NCI-H510A (cell line): ENCODE measurements at places on chromosomes 3 and 15.

- no peak for DNase-seq
Measured at GRCh38 chr15:85030301-85030929, 48.8 kb downstream of the PDE8A start.

DNA sequence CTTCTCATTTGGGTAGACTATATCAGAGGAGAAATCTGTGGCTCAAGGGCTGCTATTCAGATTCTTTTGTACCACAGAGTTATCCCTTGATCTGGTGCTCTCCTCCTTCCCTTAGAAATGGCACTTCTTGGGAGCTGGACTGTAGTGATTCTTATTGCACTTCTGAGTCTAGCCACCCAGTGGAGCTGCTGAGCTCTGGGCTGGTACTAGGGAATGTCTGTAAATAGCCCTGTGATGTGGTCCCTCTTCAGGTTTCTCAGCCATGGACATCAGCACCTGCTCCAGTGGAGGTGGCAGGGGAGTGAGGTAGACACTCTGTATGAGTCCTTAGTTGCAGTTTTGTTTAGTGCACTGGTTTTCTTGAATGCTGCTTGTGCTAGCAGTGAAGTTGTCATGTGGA lies 1292.6 kb downstream of the SI start:
- no peak for DNase-seq

- DNase-seq: peak; percentile 90
Measured at GRCh38 chr15:52568601-52569585, at the start of gene ARPP19. Gene ARPP19, minus strand, starts transcription at chr15:52569030. Its CDS starts 138 bp downstream, at chr15:52568892.

DNA sequence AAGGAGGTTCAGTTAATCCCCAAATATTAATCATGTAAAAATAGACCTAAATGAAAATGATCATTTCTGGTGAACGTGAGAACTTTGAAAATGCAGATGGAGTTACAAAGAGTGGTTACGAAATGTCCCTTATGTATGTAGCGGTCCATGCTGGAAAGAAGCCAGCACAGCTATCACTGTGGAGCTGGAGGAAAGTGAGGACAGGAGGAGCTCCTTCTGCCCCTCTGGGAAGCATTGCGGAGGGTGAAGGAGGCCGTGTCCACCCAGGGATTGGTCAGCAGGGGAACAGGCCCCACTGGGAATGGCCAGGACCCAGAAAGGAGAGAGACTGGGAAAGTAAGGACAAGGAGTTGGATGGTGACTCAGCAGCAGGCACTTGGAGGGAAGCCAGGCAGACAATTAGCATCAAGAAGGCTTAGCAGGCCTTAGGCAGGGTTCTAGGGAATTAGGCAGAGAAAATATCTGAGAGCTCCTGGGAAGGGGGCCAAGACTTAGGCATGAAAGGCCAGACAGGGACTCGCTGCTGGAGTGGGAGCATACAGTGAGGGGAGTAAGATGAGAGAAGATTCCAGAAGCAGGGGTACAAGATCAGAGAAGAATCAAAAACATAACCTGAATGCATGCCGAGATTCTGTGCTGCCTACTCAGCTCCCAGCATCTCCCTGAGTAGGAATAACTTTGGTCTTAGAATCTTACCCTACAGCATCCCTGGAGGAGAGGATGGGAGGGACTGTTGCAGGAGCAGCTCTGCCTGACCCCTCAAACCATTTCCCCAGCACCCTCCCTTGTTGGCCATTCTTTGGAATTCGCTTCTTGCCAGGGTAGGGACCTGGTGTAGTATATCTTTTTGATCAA lies 171.0 kb upstream of the UMPS start:
- no peak for DNase-seq

GRCh38 chr15:75431270-75431669 lies 20.2 kb downstream of the SIN3A start:
- no peak for DNase-seq

GRCh38 chr15:68303134-68303533 lies 25.6 kb downstream of the FEM1B start:
- no peak for DNase-seq
